ENCODE measurements at places on chromosomes 6 and 20.
A peak's percentile ranks its signal among the peaks of the same experiment; 100 is the strongest.

GRCh38 chr20:8853805-8854338 lies 215.0 kb upstream of the PLCB4 start:
- DNase-seq: no peak

DNA sequence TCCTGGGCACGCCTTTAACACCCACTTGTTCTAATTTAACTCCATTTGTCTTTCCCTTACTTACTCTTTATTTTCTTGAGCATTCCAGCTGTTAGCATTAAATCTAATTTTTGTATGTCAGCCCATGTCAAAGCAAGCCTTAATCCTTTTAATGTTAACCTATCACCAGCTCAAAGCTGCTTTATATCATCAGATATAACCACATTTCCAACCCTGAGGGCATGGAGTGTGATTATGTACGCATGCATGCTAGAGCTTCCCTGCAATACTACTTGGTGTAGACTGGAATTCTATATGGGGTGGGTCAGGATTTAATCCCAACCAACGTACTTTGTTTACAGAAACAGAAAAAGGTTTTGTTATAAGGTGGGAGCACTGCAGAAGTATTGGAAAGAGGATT lies 139.4 kb upstream of the HMGN3 start:
- no peak for DNase-seq

- no peak for DNase-seq
These were observed 50.1 kb upstream of the ARMC2 start for GRCh38 chr6:108797951-108798669.

GRCh38 chr6:137804637-137805036 lies 62.4 kb upstream of the TNFAIP3 start:
- DNase-seq: no peak

- no peak for DNase-seq
These were observed 110.0 kb upstream of the MTHFD1L start for GRCh38 chr6:150755524-150755923.

GRCh38 chr20:31808481-31808880 lies 10.7 kb upstream of the MYLK2 start:
- no peak for DNase-seq

DNA sequence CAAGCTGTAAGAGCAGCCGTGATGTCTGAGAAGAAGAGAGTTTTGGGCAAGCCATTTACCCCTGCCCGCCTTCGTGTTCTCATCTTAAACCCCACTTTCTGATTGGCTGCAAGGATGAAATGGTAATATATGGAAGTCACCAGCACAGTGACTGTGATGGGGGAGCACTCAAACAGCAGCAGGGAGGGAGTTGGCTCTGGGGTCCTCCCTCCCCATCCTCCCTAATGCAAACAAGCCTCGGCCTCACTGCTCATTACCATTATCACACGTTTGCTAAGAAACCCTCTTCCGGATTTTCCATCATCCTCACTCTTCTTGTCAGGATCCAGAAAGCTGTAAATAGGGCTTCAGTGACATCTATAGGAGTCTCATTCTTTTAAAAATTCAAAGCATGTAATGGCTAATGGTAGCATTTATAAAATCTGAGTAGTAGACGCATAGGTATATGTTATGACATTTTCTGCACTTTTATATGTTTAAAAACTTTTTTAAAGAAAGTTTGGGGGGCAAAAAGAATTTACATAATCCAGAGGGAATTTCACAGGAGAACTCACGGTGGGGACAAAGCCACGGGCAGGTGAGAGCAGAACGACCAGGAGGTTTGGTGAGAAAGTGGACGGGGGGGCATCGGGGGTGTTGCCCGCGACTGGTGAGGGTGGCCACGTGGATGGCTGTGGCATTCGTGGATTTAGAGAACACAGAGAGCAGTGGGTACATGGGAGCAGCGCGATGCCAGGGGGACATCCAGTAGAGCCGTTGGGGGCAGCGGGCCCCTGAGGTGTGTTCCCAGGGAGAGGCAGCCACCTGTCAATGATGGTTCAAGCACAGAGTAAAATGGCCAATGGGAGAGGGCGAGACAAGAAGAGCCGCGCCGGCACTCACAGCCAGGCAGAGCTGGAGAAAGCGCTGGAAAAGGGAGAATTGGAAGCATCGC lies 29.6 kb downstream of the SUMO4 start:
- no peak for DNase-seq

- DNase-seq: no peak
These were observed 45.6 kb downstream of the TGM2 start for GRCh38 chr20:38119446-38119845.

DNA sequence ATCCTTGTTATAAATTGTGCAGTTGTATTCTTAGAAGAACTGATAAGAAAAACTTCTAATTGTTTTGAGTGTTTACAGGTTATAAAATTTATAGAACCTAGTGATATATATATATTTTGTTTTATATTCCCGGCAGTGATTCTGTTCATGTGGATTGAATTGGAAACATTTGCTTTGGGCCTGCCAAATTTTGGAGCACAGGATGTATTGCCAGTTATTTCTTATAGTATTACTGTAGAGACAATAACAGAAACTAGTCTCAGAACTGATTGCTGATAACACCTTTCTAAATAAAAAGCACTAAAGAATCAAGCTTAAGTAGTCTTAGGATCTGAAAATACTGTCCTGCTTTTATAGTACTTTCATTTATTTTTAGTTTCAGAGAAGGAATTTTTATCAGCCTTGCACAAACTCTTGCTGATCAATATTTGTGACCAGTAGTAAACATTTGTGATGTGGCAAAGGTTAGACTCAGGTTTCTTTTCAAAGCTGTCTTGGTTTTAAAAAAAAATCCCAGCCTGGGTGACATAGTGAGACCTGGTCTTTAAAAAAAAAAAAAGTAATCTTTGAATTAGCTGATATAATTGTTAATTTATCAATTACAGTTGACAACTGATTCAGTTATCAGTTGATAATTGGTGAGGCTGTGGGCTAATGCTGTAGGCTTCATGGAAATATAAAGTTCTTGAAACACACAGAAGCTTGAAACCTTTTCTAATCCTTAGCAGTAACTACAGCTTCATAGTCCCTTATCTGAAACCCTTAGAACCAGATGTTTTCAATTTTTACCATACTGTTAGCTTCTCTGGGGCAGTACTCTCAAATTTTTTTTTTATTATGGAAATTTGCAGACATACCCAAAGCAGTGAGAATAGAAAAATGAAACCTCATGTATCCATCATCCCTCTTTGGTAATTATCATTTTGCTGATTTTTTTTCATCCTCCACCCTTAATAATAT lies 42.4 kb downstream of the RNGTT start:
- no peak for DNase-seq

- no peak for DNase-seq
These were observed 508.7 kb downstream of the DOK5 start for GRCh38 chr20:54984104-54984448.

DNA sequence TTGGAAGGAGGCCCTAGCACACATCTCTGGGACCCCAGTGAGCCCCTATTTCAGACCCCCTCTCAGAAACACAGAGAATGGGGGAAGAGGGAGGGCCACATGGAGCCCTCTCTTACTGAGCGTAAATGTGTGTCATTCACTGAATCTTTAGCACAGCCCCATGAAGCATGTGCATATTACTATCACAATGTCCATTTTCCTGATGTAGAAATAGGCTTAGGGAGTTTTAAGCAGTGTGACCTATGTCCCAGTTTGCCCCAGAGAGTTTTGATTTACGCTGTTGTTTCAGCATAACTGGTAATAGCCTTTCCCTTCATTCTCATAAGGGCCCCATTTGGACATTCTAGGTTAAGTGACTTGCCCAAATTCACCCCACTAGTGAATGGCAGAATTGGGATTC lies 25.0 kb upstream of the TCP11 start:
- no peak for DNase-seq

DNA sequence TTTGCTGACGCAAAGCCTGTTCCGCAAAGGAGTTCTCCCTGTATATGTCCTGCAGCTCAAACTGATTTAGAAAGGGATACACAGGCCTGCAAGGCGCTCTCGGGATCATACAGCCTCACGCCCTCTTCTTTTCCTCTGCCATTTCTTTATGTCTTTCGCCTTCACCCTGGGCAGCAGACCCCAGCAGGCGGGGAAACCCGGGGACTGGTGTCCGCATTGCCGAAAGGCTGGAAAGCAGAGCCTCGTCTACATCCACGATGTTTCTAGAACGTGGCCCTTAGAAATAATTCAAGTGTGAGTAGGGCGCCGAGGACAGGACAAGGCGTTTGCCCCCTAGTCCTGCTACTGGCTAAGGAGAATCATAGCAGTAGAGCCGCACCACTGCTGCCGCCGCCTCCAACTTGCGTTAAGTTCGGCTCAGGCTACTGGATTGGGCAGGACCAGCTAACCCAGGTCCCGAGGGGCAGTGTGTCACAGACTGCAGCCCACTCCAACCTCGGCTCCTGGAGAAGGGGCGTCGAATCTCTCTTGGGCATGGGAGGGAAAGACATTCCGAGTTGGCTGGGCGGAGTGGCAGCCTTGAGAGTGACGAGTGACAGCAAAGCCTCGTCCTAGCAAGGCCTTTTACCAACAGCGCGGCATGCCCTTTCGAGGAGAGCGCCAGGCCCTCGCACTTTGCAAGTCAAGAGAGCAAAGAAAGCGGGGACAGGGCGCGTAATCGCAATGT lies 2.6 kb upstream of the TBX18 start:
- DNase-seq: no peak

DNA sequence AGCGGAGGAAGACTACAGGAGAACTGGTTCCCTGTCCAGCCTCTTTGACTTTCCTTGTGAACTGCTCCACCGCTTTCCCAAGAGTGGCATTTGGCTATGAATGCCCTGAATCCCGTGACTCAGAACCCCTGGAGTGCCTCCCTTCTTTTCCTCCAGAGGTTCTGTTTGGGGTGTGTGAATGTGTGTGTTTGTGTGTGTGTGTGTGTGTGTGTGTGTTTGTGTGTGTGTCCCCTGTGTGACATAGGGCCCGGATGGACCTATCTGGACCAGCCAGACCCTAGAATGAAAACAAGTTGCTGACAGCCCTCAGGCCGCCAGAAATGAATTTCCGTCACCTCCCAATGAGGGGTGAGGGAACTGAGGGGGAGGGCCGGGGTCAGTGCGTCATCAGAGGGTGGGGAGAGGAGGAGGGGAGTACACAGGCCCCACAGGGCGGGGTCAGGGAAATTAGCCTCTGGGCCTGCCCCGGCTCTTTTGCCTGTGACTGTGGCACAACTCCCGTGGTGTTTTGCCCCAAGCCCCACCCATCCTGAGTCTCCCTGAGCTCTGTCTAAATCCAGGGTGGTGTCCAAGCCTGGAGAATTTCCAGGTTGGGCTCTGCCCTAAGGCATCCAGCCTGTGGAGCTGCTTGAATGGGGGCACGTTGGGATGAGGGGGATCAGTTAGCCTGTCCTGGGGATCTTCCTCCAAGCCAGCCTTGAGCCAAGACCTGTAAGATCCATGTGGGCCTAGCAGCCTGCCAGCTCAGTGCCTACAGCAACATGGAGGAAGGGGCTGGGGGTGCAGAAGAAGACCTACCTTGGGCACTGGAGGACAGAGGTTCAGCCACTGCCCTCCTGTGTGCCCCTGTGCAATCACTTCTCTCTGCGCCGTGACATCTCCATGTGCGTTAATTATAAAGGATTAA lies 15.2 kb upstream of the MRPS18A start:
- DNase-seq: no peak

GRCh38 chr20:36463212-36464061 lies 77.9 kb upstream of the MYL9 start:
- no peak for DNase-seq

DNA sequence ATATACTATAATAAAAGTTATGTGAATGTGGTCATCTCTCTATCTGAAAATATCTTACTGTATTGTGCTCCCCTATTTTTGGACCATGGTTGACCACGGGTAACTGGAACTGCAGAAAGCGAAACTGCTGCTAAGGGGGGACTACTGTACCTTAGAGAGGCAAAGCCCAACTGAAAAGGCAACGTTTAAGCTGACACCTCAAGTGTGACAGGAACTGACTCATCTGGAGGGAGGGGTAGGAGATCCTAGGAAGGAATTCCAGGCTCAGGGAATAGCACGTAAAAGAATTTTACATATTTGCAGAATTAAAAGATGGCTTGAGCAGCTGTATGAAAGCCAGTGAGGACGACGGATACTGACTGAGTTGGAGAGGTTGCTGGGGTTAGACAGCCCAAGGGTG lies 34.8 kb downstream of the ELOVL2 start:
- DNase-seq: no peak

DNA sequence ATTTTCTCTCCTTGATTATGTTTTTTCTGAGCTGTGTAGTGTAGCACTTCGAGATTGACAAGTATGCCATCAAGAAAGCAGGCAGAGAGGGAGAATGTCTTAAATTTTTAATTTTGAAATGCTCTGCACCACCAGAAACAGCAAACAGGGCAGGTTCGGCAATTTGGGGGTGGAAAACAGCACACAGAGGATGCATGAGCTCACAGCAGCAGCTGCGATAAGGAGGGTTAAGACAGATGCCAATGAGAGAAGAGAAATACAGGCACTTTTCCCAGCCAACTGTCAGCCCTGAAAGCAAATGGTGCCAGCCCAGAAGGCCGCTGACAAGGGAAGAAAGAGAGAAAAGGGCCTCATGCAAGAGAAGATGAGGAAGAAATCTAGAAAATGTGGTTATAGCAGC lies 15.1 kb upstream of the SNRPB2 start:
- no peak for DNase-seq

- DNase-seq: peak; percentile 33
These were observed 64.3 kb downstream of the ADTRP start for GRCh38 chr6:11714116-11714797.

DNA sequence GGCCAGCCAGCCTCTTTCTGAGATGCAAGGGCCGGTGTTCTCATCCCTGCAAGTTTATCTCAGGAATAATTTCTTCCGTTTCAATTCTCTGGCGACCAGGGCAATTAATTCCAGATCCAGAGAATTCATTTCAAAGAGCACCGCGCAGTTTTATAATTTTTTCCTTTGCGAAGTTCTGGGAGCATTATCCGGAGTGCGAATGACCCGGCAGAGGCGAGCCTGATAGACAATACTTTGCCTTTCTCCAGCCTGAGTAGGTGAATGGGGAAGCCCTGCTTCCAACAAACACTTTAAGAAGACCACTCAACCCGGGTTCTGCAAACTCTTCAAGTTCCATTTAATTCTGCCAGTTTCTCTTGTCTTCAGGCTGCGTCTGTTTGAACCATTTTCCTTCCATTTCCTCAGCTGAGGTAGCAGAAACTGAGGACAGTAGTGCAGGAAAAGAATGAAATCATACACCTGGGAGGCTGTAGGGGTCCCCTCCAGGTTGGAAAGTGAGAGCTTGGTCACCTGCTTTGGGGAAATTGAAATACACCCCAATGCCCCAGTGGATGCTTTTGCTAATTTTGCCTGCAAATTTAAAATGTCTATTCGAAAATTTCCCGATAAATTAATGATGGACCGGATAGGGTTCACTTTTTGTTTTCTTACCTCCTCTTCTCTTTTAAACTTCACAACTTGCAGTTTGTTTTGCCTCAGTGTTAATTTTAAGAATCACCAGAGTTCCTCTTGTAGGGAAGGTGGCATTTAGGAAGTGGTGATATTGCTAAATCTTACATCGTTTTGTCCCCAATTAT lies 1.1 kb downstream of the VGLL2 start:
- no peak for DNase-seq

Measured in activated naive CD4-positive, alpha-beta T cell (primary cell).